ENCODE measurements at places on chromosomes 4 and X.

- DNase-seq: no peak
Measured at GRCh38 chr4:780716-781492, 45.0 kb downstream of the CPLX1 start.

DNA sequence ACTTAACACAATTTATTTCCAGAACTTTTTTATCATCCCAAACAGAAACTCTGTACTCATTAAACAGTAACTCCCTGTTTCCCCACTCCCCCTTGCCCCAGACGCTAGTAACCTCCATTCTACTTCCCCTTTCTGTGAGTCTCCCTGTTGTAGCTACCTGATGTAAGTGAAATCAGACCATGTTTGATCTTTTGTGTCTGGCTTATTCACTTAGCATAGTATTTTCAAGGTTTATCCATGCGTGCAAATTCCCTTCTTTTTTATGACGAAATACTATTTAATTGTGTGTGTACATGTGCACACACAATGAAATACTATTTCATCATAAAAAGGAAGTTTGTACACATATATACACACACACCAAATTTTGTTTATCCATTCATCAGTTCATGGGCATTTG lies 5.2 kb downstream of the PKD2 start:
- DNase-seq: no peak

DNA sequence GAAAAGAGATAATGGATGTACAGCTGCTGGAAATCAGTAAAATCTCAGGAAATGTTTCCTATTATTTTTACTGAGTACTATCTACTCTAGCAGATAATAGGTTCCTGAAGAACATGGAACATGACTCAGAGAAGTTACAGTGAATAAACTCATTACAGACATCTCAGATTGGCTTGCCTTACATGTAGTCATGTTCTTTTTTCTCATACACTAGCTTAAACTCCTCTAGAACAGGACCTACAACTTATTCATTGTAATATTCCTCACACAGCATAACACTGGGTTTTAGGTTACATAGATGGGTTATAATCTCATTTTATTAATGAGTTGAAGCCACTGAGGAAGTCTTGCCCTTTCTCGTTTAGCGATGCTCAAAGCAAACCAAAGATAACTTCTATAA lies 86.9 kb upstream of the BMP2K start:
- DNase-seq: no peak

DNA sequence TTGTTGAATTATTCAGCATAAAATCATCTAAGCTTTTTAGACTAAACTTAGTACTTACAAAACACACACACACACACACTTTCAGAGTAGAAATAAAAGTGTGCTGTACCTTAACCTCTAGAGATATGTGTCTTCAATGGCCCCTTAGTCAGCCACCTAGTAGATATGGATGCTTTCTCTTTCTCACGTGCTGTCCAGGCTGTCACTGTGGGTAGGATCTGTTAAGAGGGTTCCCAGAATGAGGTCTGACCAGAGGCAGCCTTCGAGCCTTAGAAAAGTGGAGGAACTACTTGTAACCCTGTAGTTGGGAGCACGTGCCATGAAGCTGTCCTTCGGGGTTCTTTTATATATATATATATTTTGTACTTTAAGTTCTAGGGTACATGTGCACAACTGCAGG lies 117.9 kb downstream of the COL4A5 start:
- DNase-seq: no peak

DNA sequence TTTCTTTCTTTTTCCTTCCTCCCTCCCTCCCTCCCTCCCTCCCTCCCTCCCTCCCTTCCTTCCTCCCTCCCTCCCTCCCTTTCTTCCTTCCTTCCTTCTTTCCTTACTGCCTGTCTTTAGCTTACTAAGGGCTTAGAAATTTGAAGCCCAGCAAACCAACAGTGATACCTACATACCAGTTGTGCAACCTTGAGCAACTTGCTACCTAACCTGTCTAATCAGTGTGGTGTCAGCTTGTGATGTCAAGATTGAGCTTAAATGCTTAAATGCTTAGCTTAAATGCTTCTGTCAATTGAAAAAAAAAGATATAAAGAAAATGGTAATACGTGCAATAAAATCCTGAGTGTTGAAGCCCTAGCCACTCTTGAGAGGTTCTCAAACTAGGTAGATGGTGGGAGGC lies 728.6 kb downstream of the TRIML1 start:
- DNase-seq: no peak

DNA sequence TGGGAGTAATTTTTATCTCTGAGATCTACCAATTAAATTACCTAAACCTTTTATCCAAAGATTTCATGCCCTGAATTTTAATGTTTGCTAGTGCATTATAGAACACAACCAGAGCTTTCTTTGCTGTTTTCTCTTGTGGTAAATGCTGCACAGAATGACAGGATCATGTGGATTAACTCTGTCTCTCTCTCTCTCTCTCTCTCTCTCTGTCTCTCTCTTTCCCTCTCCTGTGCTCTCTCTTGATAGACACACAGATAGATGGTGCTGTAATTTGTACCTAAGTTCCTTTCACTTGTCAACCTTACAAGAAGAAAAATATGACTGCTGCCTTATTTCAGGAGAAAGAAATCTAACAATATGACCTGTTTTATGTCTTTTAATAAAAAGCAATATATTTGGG lies 211.2 kb upstream of the WDFY3 start:
- no peak for DNase-seq

DNA sequence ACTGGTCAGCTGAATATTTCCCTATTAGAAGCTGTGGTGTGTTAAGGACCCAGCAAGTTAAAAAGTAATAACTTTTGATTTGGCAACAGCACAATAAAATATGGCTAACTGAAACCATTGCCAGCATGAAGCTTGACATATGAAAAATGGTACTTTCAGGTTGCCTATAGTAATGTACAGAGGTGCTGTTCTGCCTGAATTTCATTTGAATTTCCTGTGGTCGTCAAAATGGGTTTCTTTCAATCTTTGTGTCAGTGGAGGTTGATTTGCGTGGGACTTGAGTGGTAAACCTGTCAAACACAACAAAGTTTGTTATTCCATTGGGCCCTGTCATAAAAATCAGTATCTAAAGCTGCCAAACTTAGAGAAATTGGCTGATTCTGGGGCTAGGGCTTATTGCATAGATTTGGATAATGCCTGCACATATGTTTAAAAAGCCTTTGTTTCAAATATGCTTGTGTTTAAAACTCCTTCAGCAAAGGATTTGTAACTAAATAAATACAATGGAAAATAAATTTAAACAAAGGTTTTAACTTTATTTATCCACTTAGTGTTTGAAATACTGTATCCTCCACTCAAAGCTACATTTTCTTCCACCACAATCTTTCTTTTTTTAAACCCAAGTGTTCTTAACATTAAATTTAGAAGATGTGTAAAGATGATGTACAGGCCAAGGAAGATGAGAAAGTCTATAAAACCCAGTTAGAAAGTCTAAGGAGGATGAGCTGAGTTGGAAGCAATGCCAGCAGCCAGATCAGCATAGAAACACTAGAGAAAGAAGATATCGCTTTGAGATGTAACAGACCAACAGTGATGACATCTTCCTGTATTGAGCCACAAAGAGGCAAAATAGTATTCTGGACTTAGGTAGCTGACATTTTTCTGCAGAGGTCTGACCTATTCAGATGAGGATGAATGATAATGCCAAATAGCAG lies 134.8 kb upstream of the GIMD1 start:
- no peak for DNase-seq

DNA sequence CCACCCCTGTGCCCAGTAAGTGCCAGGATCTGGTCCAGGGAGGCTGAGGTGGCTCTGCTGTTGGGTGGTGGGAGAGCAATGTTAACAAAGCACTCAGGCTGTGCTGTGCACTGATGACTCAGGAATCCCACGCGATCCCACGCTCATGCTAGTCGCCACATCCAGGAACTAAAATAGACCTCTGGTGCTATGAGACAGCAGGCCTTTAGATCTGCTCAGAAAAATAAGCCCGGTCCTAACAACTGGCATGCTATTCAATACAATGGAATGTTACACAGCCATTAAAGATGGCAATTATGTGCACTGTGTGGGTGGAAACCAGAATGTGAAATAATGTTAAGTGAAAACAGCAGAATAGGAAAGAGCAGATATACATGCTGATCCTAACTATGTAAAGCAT lies 26.0 kb downstream of the ARL13A start:
- DNase-seq: no peak

- DNase-seq: no peak
Measured at GRCh38 chrX:65744965-65745364, 77.5 kb downstream of the MSN start.

DNA sequence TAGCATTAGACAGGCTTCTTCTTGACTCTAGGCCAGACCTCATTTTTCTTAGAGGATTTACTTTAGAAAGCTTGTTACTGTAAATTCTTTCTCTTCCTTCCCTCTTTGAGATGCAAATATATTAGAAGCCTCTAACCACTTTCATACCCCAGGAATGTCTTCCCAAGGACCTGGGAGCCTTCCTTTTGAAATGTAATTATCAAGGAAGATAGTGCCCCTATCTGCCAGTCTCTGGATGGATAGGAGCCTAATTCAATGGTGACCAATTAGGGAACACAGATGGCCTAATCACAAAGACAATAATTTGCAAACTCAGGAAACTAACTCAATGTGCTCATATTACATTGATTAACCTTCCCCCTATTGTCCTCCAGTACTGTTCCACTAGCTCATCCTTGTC lies 145.6 kb upstream of the DCAF8L1 start:
- no peak for DNase-seq

GRCh38 chr4:185895866-185896265 lies 83.9 kb upstream of the SORBS2 start:
- no peak for DNase-seq

- no peak for DNase-seq
Measured at GRCh38 chr4:121096629-121097028, 24.3 kb upstream of the NDNF start.

- no peak for DNase-seq
Measured at GRCh38 chrX:134640914-134641313, 17.4 kb downstream of the PLAC1 start.

DNA sequence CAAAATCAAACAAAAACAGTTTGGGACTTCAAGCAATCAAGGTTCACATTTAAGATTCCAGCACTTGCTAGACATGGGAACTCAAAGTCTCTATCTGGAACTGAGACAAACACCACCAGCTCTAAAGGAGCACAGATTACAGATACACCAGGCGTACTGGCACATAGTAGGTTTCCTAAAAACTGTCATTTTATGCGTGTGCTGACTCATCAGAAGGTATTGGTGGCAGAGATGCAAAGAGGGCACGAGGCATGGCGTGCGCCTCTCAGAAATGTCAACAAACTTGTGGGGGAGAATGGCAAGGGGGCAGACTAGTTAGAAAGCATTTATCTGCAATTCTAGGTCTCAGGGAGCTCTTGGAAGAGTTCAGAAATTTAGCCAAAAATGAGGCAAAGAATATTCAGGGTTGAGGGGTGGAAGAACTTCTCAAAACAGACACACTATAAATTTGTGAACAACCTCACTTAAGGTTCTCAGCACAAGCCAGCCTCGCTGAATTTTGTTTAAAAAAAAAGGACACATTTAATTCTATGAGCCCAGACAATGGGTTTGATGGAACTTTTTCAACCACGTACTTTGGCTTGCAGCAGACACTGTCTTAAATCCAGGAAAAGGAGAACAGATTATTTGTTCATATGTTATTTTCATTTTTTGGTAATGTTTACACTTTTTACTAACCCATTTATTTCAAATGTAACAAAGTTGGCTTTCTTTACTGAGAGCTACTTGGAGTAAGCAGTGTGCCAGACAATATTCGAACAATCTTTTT lies 100.0 kb downstream of the SHISA3 start:
- no peak for DNase-seq

- DNase-seq: no peak
Measured at GRCh38 chr4:145048817-145049216, 49.2 kb downstream of the ANAPC10 start.

GRCh38 chrX:64758047-64758446 lies 218.2 kb downstream of the ZC4H2 start:
- no peak for DNase-seq

GRCh38 chrX:114611018-114611619 lies 27.2 kb downstream of the HTR2C start:
- no peak for DNase-seq

GRCh38 chrX:65522739-65523372 lies 11.7 kb downstream of the LAS1L start:
- no peak for DNase-seq

DNA sequence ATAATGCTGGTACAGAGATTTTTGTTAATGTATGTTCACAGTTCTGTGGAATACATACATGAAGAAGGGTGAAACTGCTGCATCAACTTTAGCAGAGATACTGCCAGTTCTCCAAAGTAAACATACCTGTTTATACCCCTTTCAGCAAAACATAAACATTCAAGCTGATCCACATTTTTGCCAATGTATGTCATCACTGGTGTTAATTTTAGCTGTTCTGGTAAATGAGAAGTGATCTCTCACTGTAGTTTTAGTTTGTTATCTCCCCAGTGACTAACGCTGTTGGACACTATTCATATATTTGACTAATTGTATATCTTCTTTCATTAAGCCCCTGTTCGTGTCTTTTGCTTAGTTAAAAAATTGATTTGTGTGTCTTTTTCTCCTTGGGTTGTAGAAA lies 82.0 kb downstream of the HAUS3 start:
- no peak for DNase-seq

DNA sequence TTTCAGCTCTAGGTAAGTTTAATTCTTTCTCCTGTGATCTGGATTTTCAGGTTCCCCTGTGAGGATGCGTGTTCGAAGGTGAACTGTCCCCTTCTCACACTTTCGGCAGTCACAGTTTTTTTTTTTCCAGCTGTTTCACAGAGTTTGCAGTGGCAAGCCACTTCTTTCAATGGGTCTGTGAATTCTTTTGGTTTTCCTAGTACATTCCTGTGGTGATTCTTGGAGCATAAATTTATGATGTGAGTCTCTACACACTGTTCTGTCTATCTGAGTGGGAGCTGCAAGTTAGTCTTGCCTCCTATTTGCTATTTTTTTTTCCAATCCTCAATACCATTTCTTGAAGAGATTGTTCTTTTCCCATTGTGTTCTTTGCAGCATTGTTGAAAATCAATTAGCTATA lies 595.5 kb downstream of the RAPGEF2 start:
- no peak for DNase-seq

DNA sequence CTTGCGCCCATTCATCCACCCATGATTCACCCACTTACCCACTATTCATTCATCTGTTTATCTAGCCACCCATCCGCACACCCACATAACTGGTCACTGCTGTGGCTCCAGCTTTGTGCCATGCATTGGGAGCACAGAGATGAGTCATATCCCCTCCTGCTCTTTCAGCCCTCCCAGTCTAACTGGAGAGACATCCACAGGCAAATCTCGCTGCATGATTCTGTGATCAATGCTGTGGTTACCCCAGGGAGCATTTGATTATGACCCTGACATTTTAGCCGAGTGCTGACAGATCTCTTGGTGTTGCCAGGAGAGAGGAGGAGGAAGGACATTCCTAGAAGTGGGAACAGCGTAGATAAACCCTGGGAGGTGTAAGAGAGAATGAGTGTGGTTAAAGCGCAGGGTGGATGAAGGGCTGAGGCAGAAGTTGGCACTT lies 10.4 kb upstream of the PORCN start:
- no peak for DNase-seq

GRCh38 chr4:156186111-156186510 lies 232.4 kb upstream of the CTSO start:
- no peak for DNase-seq

DNA sequence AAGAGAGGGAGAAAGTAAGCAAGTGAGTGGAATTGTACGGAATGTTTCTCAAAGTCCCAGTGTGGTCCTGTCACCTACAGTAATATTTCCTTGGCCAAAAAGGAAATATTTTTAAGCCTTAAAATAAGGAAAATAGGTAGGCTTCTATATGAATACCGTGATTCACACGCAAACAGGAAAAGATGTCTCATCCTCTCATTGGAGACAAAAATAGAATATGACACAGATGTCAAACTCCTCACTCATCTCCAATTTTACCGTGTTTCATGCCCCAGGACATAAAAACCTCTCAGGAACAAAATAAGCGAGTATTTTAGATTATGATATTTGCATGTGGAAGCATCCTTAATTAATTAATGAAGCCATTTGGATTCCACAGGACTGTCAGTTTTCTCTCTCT lies 1269.5 kb downstream of the RAPGEF2 start:
- no peak for DNase-seq

All from DMS 273 treated with DMSO at 0.1 percent for 48 hours (cell line).